ENCODE measurements at places on chromosomes 7 and 10. TPM values are rescaled to one million over a fixed set of nuclear protein-coding genes. Genes with fewer than 3 reads are reported as not detected.

The DLX6 gene
- not detected for total RNA-seq

The PTF1A gene
- 0.55 TPM for total RNA-seq

- DNase-seq = no peak
Measured at GRCh38 chr10:132257271-132257670, 50.5 kb downstream of the STK32C start.

DNA sequence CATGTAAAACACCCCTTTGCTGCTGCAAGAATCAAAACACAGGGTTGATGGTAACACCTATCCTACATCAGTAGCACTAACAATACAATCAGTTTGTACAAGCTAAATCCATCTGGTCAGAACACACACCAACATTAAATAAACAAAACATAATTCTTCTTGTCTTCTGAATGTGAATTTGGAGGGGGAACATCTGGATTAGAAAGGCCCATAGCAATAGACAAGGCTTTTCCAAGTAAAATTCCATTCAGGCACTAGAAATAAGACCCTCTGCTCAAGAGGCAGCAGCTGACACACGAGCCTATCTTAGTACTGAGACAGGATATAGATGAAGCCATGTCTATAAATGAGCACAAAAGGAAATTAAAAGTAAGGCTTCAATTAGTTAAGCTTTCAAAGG is 839.9 kb upstream of the LRRTM3 start:
- peak; percentile 1 for DNase-seq

DNA sequence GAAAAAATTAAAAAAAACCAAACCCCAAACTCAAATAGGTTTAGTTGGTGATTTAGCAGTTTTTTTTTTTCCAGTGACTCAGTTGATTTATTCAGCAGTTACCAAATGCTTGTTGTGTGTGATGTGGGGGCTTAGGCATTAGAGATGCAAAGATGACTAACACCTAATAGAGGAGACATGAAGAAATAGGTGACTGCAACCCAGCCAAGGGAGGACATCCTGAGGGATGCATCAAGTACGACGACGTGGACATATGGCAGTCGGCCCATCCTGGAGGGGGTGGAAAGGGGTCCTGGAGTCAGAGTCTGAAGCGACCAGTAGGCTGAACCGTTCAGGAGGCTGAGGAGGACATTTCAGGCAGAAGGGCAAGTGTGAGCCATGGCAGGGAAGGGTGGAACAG is 35.5 kb downstream of the LRMDA start:
- no peak for DNase-seq

- peak; percentile 4 for DNase-seq
Measured at GRCh38 chr10:73246322-73246645, 771 bp downstream of the DNAJC9 start.

- no peak for DNase-seq
Measured at GRCh38 chr7:47940088-47941013, 7.9 kb downstream of the PKD1L1 start.

DNA sequence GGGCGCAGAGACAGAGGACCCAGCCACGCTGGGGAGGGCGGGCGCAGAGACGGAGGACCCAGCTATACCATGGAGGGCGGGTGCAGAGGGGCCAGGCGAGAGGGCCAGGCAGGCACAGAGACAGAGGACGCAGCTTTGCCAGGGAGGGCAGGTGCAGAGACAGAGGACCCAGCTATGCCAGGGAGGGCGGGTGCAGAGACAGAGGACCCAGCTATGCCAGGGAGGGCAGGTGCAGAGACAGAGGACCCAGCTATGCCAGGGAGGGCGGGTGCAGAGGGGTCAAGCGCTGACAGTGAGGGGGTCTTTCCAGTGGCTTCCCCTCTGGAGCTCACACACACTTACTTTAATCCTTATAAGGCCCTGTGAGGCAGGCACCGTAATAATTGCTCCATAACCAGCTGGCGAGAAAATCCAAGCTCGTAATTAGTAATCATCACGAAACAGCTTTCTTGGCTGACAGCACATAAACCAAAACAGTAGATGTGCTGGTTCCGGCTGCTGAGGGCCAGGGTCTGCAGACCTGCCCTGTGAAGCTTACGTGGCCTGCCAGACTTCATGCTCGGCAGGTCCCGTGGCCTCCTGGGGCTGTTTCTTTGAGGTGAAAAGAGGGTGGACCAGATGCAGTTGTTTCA is 137.2 kb downstream of the VIPR2 start:
- no peak for DNase-seq

DNA sequence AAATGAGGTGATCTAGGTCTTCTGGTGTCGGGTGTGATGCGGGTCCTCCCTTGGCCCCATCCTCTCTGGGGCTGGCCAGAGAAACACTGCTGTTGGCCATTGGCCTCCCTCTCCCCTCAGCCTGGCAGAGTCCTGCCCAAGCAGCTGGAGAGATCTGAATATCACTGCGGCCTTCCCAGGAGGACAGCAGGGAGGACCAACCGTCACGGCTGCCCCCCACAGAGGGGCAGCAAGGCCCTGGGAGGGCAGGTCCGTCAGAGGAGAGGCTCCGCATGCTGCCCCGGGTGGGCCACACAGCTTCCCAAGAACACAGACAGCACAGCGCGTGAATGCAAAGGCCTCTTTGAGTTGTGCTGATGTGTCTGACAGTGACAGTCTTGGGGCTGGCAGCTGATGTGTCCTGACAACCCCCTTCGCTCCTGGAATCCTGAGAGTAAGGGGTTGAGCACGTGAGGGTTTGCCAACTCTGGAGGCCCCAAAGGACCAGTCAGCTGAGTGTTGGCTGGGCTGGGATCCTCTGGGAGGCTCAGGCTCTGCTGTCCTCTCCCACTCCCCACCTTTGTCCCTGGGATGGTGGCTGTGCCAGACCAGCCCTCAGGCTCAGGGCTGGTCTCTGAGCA is 132.5 kb upstream of the UNC5B start:
- DNase-seq = peak; percentile 21

DNA sequence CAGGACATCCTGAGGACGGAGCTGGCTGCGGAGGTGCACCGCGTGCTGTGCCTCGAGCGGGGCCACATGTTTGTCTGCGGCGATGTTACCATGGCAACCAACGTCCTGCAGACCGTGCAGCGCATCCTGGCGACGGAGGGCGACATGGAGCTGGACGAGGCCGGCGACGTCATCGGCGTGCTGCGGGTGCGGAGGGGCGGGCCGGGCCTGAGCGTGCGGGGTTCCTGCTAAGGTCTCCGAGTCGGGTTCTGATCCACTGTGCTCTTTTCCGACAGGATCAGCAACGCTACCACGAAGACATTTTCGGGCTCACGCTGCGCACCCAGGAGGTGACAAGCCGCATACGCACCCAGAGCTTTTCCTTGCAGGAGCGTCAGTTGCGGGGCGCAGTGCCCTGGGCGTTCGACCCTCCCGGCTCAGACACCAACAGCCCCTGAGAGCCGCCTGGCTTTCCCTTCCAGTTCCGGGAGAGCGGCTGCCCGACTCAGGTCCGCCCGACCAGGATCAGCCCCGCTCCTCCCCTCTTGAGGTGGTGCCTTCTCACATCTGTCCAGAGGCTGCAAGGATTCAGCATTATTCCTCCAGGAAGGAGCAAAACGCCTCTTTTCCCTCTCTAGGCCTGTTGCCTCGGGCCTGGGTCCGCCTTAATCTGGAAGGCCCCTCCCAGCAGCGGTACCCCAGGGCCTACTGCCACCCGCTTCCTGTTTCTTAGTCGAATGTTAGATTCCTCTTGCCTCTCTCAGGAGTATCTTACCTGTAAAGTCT is 10.4 kb downstream of the ATG9B start:
- peak; percentile 96 for DNase-seq

- no peak for DNase-seq
Measured at GRCh38 chr10:576130-576465, 113.4 kb downstream of the DIP2C start.

Measured in stomach (tissue), 19 donors.